ENCODE measurements at places on chromosomes 7 and 10.

- DNase-seq, result no peak
Observed at GRCh38 chr10:3482200-3482993, 302.6 kb downstream of the KLF6 start.

- DNase-seq, result no peak
Observed at GRCh38 chr10:22580711-22581110, 133.7 kb downstream of the PIP4K2A start.

DNA sequence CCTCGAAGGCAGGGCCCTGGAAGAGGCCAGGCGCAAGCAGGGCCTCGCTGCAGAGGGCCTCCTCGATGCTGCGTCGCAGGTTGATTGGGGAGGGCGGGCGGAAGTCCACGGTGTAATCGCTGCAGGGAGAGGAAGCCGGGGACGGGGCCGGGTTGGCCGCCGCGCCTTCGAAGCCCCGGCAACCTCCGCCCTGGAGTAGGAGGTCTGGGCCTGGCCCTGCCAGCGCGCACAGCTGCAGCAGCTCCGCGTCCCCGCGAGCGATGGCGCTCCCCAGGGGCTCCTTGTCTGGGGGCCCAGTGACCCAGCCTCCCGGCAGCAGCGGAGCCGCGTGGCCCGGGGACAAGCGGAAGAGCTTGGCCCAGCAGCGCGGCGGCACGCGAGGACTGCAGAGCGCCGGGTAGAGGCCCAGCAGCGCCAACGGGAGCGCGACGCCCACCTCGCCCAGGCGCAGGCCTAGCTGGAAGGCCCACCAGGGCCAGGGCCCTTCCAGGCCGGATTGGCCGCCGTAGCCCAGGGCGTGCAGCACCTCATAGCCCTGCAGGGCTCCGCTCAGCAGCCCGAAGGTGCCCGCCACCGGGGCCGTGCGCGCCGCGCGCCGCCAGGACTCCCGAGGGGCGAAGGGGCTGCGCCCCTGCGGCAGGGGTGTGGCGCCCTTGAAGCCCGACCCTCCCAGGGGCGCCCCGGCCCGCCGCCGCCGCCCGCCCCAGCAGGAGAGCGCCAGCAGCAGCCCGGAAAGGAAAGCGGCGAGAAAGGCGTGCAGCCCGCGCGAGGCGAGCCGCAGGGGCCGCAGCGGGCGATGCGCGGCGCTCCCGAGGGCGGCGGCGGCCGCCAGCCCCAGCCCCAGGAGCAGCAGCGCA lies 7.8 kb upstream of the RBM28 start:
- DNase-seq, result no peak

DNA sequence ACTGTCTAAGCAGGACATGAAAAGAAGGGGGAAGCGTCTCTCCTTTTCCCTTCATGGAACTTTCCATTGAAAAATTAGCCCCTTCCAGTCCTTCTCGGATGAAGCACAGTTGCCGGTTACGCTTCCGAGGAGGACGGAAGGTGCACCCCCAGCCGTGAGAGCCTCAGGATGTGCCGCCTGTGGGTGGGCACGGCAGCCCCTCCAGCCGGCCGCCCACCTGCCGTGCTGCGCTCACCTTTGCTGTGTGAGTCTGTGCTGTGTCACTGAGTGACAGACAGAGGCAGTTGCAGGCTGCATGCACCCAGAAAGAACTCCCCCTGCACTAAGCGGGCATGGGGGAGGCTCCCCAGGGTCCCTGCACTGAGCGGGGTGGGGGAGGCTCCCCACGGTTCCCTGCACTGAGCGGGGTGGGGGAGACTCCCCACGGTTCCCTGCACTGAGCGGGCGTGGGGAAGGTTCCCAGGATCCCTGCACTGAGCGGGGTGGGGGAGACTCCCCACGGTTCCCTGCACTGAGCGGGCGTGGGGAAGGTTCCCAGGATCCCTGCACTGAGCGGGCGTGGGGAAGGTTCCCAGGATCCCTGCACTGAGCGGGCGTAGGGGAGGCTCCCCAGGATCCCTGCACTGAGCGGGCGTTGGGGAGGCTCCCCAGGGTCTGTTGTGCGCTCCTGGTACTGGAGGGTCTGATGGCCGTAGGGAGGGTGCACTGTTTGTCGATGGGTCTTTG lies 74.2 kb downstream of the DNAJB6 start:
- DNase-seq, result no peak

DNA sequence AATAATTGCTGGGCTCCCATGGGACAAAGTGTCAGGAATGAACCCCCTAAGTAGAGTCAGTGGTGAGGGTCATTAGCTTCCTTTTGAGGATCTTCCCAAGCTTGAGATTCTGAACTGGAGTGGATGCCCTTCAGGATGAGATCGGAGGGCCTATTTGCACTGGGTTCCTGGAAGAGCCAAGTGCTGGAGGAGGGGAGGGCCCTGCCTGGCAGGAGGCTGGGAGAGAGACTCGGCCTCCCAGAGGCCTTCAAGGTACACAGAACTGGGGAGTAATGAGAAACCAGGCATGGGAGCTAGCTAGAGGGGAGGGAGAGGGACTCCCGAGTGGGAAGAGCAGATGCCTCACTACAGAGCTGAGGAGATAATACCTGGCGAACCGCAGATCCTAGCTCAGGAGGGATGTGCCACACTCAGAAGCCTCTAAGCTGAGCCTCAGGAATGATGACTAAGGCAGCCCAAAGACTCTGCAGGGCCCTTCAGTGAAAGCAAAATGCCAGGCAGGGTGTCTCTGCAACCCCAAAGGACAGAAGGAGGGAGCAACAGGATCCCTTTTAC lies 9.4 kb downstream of the PDAP1 start:
- DNase-seq, result no peak

- no peak for DNase-seq
Observed at GRCh38 chr7:81811956-81812865, 42.4 kb upstream of the HGF start.

DNA sequence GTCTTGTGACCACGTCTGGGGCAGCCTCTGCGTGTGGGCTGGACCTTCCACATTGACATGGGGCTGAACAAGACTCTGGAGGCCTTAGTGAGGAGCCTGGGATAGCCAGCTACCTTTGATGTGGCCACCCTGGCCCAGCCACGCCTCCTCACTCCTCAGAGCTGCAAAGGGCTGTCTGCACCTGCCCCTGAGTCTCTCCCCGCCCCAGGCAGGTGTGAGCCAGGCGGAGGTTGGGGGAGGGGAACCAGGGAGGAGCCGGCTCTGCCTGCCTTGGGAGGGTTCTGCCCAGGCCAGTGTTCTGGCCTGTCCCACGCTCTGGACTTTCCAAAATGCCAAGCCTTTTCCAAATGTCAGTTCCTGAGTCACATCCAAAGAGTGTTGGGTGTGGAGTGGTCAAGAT lies 72.2 kb downstream of the GTF2IRD1 start:
- DNase-seq, result no peak

GRCh38 chr10:88805361-88805760 lies 2.8 kb downstream of the LIPM start:
- no peak for DNase-seq

DNA sequence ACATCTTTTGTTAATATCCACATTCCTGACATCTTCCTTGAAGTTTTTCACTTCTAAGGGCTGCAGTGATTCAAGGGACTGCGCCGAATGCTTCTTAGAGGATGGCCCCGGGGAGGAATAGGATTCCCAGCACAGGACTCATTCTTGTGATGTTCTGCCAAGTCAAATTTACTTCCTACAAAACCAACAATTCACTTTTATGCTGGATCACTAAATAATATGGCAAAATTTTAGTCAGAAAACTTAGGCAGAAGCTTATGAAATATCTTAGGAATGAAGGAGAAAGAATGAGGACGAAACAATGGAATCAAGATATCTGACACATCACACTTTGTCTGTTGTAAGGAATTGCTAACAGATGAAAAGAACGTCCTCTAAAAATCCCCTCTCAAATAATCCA lies 151.5 kb downstream of the JAZF1 start:
- DNase-seq, result no peak

DNA sequence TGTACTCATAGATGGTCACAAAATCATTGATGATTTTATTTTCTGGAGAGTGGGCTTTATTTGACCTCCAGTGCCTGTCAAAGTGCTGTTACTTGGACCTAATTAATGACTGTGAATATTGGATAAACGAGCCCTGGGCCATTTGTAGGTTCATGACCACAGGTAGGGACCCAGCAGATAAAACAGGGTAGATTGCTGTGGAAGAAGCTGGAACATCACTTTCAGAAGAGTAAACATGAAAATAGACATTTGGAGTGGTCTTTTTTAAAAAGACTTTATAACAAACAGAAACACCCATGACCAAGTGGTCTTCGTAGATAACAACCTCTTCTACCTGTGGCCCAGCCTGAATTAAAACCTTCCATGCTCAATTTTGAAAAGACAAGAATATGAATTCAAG lies 472.8 kb upstream of the MKI67 start:
- no peak for DNase-seq

GRCh38 chr7:22799633-22800032 lies 23.0 kb downstream of the TOMM7 start:
- DNase-seq, result no peak

DNA sequence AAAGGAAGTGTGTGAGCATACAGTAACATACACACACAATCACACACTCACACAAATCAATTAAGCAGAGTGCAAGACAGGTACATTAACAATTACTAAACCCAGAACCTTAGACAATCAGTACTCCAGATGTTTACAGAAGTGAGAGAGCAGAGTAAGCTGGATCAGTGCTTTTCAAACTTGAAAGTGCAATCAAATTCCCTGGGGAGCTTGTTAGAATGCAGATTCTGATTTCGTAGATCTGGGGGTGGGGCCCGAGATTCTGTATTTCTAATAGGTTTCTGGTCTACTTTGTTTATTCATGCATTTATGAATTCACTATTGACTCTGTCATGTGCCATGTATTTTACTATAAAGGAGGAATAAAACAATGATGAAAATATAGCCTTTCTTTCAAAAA lies 179.6 kb upstream of the PHYHIPL start:
- DNase-seq, result no peak

- DNase-seq, result no peak
Observed at GRCh38 chr10:10193848-10194247, 823.8 kb upstream of the CELF2 start.

GRCh38 chr7:103718482-103719061 lies 270.9 kb downstream of the RELN start:
- DNase-seq, result no peak

- DNase-seq, result no peak
Observed at GRCh38 chr7:94969434-94970084, 62.2 kb downstream of the PPP1R9A start.

DNA sequence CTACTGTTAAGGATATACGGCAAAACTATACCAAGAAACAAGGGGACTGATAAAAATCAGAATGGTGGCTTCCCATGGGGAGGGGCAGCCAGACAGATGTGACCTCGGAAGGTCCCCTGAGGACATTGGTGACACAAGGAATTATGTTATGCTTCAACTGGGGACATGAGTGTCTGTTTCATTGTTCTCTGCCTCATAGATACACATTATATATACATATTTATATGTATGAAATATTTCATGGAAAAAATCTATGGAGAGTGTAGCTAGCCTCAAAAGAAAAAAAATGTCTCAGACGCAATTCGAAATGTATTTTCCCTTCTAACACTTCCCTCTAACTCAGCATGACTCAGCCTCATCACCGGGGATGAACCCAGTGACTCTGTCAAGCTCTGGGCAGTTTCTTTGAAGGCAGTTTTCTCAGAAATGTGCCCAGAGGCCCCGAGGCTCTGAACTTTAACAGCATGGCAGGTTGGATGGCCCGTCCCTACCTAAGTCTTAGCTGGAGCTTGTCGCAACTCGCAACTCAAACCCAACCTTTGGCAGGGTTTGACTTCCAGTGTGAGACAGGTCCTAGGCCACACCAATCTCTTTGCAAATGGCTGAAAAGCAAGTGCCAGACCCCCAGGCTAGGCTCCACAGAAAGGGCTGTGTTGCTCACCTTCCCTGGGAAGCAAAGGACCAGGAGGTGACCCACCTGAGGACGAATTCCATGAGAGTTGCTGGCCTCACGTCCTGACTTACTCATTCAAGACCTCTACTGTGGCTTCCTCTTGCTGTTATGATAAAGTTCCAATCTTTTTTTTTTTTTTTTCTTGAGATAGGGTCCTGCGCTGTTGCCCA lies 86.9 kb downstream of the CARD11 start:
- DNase-seq, result no peak
